ENCODE measurements at places on chromosomes 12 and 14.

GRCh38 chr12:50542448-50542847 is 37.7 kb downstream of the DIP2B start:
- peak; percentile 59 for ATAC-seq

DNA sequence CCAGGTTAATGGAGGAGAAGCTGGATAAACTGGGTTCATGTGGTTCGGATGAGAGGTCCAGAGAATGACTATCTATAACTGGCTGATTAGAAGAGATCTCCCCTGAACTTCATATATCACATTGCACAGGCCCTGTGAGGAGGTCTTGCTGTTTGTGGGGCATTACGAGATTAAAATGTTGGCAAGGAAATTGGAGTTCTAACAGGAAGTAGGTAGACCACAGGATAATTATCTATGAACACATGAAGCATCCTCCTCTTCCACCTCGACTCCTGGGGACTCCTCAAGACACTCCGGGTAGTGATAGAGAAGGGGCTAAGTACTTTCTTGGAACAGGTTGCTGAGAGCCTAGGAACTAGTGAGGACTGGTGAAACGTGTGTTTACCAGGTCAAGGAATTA is 418.8 kb downstream of the KCNH5 start:
- ATAC-seq: no peak

- no peak for ATAC-seq
Observed at GRCh38 chr12:10512798-10513197, 7.1 kb downstream of the EIF2S3B start.

DNA sequence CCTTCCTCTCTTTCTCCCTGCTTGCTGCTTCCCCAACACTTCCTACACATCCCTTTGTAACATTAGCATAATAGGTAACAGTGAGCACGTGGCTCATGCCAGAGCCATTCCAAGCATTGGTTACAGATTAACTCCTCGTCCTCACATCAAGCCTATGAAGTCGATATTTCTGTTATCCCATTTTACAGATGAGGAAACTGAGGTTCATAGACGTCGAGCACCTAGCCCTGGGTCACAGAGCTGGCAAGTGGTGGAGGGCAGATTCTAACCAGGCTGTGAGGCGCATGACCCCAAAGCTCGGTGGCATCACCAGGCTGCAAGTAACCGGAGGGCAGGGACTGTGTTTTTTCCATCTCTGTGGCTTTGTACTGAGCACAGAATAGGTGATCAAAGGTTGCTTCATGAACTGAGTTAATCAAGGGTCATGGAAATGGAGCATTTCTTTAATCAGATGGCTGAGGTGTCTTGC is 5.7 kb upstream of the SERPINA1 start:
- no peak for ATAC-seq

DNA sequence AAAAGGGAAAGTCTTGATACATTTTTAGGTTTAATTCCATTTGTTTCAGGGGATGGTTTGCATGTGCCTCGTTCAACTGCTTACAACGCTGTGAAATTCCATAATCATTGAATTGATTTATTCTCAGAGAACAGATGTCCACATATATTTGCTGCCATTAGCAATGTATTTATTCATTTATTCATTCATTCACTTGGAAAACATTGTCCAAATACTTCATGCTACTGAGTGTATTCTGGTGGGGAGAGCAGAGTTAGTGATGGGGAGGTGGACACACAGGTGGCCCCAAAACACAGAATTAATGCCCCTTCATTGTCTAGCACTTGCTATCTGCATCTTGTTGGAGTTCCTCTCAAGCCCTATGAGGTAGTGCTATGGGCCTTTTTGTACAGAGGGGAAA is 141.2 kb upstream of the PARP11 start:
- ATAC-seq: no peak

- no peak for ATAC-seq
Observed at GRCh38 chr14:80310938-80311750, 99.8 kb upstream of the DIO2 start.

GRCh38 chr12:129605666-129606065 is 298.2 kb downstream of the TMEM132D start:
- ATAC-seq: no peak

DNA sequence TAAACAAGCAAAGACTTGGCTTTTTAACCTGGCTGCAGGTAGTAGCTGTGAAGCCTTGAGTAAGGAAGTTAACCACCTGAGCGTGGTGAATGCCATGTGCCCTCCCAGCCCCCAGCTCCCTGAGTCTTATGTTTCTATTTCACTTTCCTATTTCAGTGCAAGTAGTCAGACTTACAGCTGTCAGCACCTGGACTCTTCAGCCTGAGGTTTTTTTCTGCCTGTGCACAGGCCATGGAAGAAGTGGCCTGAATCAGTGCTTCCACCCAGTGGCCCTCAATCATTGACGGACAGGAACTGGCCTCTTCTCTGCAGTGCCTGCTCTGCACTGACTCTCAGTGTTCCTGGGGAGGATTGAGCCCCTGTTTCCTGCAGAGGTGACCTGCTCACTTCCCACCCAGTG is 796.4 kb downstream of the MED13L start:
- ATAC-seq: no peak

DNA sequence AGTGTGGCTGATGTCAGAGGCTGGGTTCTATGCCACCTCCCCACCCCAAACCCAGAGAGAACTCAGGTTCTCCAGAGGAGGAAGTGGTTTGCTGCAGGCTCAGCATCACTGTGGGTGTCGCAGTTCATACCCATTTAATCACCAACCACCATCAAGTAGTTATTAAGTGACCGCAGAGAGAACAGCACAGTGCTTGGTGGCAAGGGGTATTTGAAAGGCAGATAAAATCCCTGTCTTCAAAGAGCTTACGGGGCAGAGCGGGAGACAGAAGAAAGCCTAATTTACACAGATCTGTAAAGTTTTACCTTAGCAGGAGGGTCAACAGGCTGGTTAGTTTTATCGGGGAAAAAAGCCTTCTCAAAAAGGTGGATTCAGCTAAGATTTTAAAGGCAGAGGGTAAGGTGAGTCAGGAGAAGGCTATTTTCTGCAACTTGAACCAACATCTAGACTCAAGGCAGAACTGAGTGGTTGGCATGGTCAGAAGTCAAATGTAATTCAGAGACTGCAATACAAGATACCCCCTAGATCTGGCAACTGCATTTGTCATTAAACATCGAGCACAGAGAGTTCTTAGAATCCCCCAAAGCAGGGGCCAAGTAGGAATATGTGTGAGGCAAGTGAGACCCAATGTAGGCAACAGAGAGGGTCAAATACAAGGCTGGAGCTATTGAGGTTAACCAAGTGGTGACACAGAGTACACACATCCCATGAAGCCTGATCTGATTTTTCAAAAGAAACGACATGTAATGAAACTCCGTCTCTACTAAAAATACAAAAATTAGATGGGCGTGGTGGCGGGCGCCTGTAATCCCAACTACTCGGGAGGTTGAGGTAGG is 13.2 kb downstream of the PXN start:
- peak; percentile 74 for ATAC-seq

- no peak for ATAC-seq
Observed at GRCh38 chr14:96614481-96614881, 112.3 kb downstream of the PAPOLA start.

DNA sequence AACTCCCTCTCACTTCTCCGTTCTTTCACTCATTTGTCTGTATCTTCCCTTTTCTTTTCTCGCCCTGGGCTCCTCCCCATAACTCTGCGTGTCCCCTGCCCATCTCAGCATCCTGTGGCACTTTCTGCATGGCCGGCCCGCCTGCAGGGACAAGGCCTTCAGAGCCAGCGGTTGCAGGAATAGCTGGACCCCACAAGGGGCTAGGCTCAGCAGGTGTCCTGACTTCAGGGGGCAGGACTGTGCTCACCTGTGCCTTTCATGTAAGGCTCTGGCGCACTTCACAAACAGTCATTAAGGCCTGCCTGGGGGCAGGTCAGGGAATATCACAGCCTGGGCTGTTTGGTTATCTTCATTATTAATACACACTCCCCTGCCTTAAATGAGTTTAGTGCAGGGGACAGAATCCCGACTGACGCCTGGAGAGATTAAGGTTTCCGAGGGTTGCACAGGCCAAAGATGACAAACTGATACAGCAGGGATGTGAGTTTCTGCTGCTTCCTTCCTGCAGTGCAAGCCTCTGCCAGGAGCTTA is 768.8 kb upstream of the TBX3 start:
- no peak for ATAC-seq

DNA sequence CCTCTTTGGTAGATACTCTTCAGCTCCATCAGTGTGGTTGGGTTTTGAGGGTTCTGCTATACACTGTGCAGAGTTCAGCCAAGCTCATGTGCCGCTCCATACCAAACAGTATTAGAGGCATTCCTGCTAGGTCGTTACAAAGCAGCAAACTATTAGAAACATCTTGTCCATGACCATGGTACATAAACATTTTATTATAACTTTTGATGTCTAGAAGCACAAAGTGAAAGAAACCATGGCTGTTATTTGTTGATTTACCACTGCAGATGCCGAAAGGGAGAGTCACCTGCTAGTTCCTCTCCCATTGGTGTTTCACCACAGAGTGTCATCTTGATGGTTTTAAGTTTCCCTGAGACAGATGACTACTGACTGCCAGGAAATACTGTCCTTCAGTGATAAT is 242.0 kb downstream of the ADAMTS20 start:
- no peak for ATAC-seq

- no peak for ATAC-seq
Observed at GRCh38 chr12:82638324-82638723, 48.4 kb upstream of the TMTC2 start.
